SHP77 (cell line): ENCODE measurements at places on chromosomes 2 and 18.

GRCh38 chr2:26540306-26540705 is 62.4 kb upstream of the OTOF start:
- DNase-seq: no peak

DNA sequence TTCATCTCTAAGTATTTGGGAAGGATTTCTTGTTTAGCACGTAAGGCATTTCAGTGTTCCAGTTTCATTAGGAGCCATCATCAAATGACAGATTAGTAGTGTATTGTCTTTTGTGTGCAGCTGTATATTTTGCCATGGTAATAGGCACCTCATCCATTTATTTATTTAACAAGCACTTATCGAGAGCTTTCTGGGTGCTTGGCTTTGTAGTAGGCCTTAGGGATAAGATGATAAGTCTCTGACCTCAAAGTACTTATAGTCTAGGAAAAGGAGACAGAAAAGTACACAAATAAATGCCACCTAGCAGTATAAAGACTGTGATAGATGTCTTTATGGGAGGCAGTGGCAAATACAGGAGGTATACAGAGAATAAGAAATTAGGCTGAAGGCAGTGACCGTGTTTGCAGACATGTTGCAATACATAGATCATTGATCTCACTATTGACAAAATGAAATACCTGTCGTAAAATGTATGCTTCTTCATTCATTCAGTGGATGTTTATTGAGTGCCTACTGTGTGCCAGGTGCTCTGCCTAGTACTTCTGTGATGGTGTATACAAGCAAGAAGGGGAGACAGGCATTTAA is 265.9 kb downstream of the SETBP1 start:
- DNase-seq: peak; percentile 69

DNA sequence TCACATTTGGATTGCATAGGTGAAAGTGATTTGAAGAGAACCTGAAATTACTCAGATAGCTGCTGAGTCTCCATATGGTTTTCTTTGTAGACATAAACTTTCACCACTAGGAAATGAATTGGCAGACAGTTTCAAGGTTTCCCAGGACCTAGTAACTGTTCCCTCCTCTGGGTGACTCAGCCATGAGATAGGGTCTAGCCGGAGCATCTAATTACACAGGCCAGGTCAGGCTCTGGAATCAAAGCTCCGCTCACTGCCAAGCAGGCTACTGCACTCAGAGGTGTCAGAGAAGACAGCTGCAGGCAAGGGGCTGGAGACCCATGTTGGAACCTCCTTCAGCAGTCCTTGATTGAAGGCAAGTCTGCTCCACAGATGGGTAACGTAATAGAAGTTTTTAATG is 429.2 kb downstream of the TNS1 start:
- DNase-seq: no peak

GRCh38 chr18:9704233-9705118 is 3.6 kb upstream of the RAB31 start:
- DNase-seq: no peak

GRCh38 chr2:3557639-3558204 is 411 bp downstream of the RNASEH1 start:
- DNase-seq: no peak

DNA sequence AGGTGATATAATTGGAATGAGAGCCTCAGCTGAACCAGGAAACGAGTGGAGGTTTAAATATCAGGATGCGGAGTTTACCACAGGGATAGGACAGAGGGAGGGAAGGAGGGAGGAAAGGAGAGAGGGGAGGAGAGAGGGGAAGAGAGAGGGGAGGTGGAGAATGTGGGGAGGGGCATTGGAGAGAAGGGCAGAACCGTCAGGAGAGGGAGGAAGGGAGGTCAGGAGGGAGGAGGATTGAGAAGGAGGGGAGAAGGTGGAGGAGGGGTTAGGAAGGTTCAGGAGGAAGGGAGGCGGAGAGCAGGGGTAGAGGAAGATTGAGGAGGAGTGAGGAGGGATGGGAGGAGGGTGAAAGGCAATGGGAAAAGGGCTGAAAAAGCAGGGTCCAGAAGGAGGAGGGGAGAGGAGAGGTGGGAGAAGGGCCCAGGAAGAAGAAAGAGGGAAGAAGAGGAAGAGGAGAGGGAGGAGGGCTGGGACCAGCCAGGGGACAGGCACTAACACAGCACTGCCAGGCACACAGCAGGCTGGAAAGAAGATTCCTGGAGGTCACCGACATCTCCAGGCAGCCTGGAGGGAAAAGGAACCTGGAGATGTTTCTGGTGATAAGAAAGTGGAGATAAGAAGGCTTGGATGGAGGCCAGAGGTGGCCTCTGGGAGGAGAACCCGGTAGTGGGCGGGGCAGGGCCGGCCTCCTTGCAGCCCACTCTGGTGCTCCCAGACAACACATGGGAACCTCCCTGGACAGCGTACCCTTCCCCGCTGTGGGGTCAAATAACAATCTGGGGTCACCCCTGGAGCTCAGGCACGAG is 176.7 kb upstream of the SMAD2 start:
- DNase-seq: no peak

- no peak for DNase-seq
These were observed 206.6 kb downstream of the HAUS1 start for GRCh38 chr18:46310675-46311345.

GRCh38 chr2:105789745-105790460 is 45.2 kb downstream of the NCK2 start:
- no peak for DNase-seq

- no peak for DNase-seq
These were observed 42.5 kb downstream of the PIEZO2 start for GRCh38 chr18:11106894-11107293.

- DNase-seq: no peak
These were observed 8.9 kb downstream of the BOLA3 start for GRCh38 chr2:74138600-74139323.

GRCh38 chr2:157923598-157924217 is 47.6 kb upstream of the ACVR1 start:
- DNase-seq: no peak
